ENCODE measurements at places on chromosomes 1 and 21.
A peak's percentile ranks its signal among the peaks of the same experiment; 100 is the strongest.

DNA sequence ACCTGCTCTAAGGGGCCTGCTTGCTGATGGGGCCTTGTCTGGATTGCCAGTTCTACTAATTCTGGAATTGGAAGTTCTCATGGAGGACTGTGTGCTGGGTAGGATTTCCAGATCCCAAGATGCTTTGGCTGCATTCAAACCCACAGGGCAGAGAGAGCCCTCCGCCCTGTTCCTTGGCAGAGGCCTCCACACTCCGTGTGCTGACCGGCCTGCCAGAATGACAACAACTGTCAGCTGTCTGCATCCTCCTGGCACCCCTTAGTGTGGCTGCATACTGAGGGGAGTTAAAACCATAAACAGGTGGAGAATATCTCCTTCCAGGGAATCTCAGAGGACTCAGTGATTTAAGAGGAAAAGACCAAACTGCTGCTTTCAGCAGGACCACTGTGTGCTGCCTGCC, 60.7 kb downstream of the ADARB1 start:
- DNase-seq = no peak

DNA sequence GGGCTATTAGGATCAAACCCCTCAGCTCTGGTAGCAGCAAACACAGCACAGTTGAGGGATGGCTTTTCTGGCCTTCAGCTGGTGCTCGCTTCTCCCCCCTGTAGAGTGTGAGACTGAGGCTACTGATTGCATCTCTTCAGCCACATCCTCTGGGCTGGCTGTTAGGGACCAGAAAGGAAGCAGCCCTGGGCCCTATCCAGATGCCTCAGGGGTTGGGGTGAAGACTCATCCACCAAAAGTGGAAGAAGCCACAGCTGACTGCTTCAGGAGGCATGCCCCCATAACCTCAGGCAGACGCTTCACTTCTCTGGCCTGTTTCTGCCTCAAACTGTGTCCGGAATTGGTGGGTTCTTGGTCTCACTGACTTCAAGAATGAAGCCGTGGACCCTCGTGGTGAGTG, 6.2 kb upstream of the TMEM200B start:
- peak; percentile 85 for DNase-seq

DNA sequence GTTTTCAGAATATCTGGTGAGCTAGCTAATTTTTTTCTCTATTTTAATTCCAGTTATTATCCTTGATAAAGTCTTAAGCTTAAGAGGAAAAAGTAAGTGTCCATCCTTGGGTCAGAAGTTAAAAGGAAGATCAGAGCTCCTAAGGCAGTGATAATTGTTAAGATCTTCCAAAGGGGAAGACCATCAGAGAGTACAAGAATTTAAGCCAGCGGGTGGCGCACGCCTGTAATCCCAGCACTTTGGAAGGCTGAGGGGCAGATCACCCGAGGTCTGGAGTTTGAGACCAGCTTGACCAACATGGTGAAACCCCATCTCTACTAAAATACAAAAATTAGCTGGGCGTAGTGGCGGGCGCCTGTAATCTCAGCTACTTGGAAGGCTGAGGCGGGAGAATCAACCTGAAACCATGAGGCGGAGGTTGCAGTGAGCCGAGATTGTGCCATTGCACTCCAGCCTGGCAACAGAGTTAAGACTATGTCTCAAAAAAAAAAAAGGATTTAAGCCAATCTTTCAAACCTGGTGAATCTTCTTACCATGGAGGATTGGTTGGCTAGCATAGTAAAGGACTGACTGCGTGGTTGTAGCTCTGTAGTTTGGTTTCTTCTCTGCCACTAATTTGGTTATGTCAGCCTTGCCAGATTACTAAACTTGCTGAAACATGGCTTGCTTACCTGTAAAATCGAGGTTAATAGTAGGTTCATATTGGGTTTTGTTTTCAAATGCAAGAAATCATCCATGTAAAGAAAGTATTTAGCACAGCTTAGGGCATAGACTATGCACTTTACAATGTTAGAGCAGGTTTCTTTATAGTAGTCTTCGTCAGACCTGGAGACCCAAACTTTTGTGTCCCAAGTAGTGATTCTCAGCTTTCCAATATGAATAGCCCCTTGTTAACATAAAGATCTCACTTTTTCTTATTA, 15.9 kb downstream of the AKIRIN1 start:
- DNase-seq = no peak

- DNase-seq = no peak
These were observed 24.3 kb downstream of the DDAH1 start for GRCh38 chr1:85440612-85441011.

GRCh38 chr1:39391691-39392679, 99.5 kb upstream of the BMP8A start:
- DNase-seq = peak; percentile 90

DNA sequence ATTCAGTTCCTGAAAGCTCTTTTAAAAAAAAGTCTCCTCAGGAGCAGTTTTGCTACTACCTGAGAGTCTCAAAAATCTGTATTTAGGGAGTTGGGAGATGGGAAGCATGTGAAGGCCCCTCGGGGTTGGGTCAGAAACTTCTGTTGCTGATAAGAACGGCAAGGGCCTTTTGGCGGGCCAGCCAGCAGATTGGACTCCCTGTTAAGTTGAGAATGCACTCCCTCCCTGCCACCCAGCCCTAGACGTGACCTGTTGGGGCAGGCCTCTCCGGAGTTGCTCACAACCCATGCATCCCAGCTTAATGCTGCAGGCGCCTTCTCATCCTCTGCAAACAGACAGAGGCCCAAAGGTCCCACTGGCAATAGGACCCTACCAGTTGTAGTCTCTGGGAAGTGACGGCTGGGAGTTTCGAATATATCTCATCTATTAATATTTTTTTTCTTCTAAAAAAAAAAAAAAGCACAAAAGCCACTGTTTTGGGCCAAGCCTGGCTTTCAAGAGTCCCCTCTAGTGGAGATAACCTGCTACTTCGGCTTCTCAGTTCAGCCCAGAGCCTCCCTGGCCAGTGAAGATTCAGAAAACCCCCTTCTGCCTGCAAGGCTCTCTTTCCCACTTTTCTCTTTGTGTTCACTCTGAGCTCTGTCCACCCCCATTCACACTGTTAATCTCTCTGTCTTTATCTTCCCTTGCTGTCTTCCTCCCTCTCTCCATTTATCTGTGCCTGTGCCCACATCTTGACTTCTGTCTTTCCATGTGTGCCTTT, 5.3 kb downstream of the PLXNA2 start:
- peak; percentile 64 for DNase-seq

All from EH (cell line).